CD4-positive, alpha-beta T cell treated with Interleukin-15 for 1 hour (primary cell): ENCODE measurements at places on chromosomes 7 and 10.

- DNase-seq, result no peak
Observed at GRCh38 chr7:31338706-31339105, 1.8 kb downstream of the NEUROD6 start.

DNA sequence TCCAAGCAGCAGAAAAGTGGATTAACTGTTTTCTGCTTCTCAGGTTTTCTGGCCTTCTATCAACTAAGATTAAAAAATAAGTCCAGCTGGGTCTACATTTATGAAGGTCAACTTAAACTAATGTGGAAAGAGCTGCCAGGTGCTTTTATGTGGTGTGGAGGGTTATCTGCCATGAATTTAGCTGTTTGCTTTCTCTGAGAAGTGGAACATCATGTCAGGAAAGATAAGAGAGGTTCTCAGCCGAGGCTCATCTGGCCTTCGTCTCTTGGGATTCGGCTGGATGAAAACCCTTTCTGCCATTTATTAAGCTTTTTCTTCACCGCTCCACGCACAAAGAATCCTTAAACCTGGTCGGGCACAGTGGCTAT, 5.5 kb downstream of the PTPRN2 start:
- DNase-seq, result no peak

GRCh38 chr7:46290374-46291049, 369.4 kb upstream of the IGFBP3 start:
- DNase-seq, result no peak

GRCh38 chr7:27606270-27607209, 56.1 kb downstream of the HIBADH start:
- no peak for DNase-seq

DNA sequence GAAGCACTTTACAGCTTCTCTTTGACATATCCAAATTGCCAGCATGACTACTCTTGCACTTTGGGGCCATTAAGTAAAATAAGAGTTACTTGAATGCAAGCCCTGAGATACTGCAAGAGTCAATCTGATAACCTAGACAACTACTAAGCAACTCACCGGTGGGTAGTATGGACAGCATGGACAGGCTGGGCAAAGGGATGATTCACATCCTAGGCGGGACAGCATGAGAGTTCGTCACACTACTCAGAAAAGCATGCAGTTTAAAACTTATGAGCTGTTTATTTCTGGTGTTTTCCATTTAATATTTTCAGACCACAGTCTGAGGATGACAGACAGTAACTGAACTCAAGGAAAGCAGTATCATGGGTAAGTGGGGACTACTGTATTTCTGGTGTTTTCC, 84.0 kb downstream of the ORC5 start:
- no peak for DNase-seq
